ENCODE measurements at places on chromosomes 3 and 15.
A peak's percentile ranks its signal among the peaks of the same experiment; 100 is the strongest.

DNA sequence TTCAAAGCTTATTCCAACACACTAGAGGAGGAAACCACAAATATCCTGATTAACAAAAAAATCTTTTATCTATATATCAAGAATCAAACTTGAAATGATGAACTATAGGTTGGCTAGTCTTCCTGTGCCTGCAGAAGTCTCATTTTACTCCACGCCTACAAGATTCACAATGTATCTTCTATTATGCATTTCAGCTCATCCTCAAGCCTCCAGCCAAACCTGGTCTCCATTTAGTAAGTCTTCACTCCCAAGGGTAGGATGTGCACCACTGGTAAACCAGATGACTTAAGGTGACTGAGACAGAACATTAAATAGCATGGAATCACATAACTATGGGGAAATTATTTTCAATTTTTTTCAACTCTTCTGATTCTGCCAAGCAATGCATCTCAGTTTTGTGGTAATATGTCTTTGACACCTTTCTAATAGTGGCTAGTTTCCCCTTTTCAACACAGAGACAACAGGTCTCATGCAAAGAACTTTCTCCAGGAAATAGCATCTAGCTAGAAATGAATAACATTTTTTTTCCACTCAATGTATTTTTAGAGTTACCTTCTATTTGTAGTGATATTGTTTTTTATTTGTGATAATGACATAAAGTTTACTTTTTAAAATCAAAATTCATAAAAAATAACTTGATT is 166.9 kb downstream of the TNIK start:
- peaks cover 17% of the 10 kb centered on the region for H3K36me3 ChIP-seq
- no peak overlapping the region for H3K4me3 ChIP-seq
- DNase-seq, result no peak
- H3K27me3 ChIP-seq, result no peaks in the 10 kb centered on the region
- H3K4me1 ChIP-seq, result peaks cover 32% of the 10 kb centered on the region

- H3K4me1 ChIP-seq, result peaks cover 8% of the 10 kb centered on the region
- no peak for DNase-seq
- no peak overlapping the region for H3K4me3 ChIP-seq
- H3K36me3 ChIP-seq, result peaks cover 4% of the 10 kb centered on the region
- H3K27ac ChIP-seq, result no peak overlapping the region
- peaks cover 21% of the 10 kb centered on the region for H3K27me3 ChIP-seq
These were observed 14.9 kb downstream of the MUC4 start for GRCh38 chr3:195796795-195797194.

DNA sequence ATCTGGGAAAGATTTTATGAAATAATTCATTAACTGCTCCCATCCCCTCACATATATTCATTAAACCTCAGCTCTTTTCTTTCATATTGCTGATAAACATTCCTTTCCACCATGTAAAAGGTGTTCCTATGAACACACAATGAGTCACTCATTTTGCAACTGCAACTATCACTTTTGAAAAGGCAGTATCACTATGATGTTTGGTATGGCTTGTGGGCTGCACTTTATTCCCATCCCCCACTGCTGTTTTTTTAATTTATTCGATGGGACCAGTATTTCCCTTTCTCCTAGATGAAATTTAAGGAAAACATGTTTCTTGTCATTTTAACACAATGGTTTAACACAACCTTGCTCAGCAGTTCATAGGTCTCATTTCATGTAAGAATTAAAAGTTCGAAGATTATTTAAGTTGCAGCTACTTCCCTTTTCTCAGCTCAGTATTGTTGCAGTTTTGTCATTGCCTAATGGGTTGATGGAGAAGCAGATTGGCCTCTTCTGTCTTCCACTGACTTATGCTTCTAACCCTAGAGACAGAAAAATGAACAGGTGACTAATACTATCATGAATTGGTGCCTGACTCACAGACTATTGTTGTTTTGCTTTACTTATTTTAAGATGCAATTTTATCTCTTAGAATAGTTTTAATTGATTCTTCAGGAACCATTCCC is 280.3 kb downstream of the ZPLD1 start:
- H3K4me3 ChIP-seq, result no peak overlapping the region

GRCh38 chr3:49120096-49120437 is 556 bp downstream of the USP19 start:
- H3K27me3 ChIP-seq, result no peaks in the 10 kb centered on the region
- H3K36me3 ChIP-seq, result peaks cover 30% of the 10 kb centered on the region
- peaks cover 24% of the 10 kb centered on the region for H3K4me1 ChIP-seq
- peak; percentile 42 for DNase-seq
- H3K27ac ChIP-seq, result peak overlapping the region; percentile 92

DNA sequence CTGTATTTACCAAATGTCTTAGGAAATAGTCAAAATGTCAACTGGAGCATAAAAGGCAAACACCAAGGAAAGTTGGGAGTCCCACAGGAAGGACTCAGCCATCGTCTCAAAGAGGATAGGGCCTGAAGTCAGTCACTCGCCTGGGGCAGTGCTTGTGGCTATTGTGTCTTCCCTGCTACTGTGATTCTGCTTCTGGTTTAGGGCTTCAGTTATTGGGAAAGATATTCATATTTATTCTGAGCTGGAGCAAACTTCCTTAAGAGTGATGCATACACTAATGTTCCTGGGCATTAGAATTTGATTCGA is 118.1 kb downstream of the EDEM1 start:
- no peak overlapping the region for H3K4me3 ChIP-seq
- no peak for DNase-seq
- H3K27ac ChIP-seq, result no peak overlapping the region
- H3K27me3 ChIP-seq, result no peaks in the 10 kb centered on the region
- no peaks in the 10 kb centered on the region for H3K36me3 ChIP-seq

DNA sequence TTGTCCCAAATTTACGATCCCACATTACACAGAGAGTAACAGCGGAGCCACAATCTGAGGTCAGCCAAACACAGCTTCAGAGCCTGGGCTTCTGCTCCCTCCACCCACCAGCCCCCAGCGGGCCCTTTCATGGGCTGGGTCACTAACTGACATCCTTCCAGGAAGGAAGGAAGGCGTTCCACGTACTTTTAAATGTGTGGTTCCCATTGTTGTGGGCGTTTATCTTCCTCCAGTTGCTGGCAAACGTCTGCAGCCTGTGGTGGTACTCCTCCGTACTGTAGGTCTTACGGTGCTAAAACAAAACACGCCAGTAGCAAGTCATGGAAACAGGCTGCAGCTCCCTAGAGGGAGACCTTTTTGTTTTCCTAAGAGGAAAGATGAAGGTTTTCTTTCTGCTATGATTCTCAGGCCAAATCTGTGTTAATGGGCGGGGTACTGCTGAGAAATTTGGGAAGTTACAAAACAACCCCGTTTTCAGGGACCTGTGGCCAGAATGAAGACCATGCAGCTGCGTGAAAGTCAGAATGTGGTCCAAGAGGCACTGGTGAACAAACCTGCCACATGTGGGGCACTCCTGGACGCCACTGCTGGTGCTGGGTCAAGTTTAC is 7.6 kb downstream of the CTSH start:
- DNase-seq, result peak; percentile 64
- peak overlapping the region; percentile 83 for H3K27ac ChIP-seq
- peaks cover 6% of the 10 kb centered on the region for H3K27me3 ChIP-seq
- peaks cover 58% of the 10 kb centered on the region for H3K4me1 ChIP-seq
- peak overlapping the region; percentile 67 for H3K4me3 ChIP-seq

- no peaks in the 10 kb centered on the region for H3K27me3 ChIP-seq
- no peak overlapping the region for H3K27ac ChIP-seq
- no peak overlapping the region for H3K4me3 ChIP-seq
- peaks cover 2% of the 10 kb centered on the region for H3K4me1 ChIP-seq
- DNase-seq, result no peak
These were observed 101.4 kb upstream of the STT3B start for GRCh38 chr3:31431321-31431720.

DNA sequence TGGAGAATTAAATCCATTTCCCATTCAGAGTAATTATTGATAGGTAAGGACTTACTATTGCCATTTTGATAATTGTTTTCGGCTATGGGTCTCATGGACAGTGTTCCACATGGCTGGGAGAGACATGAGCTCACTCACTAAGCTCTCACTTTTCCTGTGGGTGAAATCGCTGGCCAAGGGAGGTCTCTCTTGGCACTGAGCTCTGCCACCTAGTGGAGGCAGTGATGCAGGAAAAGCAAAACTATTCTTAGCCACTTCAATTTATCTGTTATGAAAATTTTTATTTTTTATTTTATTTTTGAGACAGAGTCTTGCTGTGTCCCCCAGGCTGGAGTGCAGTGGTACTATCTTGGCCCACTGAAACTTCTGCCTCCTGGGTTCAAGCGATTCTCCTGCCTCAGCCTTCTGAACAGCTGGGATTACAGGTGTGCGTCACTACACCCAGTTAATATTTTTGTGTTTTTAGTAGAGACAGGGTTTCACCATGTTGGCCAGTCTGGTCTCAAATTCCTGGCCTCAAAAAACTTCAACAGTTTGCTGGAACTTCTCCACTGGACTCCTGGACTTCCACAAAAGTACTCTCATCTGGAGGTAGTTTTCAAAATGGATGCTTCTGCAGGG is 4.7 kb upstream of the RNF13 start:
- no peak overlapping the region for H3K27ac ChIP-seq
- H3K27me3 ChIP-seq, result peaks cover 24% of the 10 kb centered on the region
- H3K36me3 ChIP-seq, result peaks cover 2% of the 10 kb centered on the region
- peak; percentile 59 for DNase-seq
- peaks cover 12% of the 10 kb centered on the region for H3K4me1 ChIP-seq

DNA sequence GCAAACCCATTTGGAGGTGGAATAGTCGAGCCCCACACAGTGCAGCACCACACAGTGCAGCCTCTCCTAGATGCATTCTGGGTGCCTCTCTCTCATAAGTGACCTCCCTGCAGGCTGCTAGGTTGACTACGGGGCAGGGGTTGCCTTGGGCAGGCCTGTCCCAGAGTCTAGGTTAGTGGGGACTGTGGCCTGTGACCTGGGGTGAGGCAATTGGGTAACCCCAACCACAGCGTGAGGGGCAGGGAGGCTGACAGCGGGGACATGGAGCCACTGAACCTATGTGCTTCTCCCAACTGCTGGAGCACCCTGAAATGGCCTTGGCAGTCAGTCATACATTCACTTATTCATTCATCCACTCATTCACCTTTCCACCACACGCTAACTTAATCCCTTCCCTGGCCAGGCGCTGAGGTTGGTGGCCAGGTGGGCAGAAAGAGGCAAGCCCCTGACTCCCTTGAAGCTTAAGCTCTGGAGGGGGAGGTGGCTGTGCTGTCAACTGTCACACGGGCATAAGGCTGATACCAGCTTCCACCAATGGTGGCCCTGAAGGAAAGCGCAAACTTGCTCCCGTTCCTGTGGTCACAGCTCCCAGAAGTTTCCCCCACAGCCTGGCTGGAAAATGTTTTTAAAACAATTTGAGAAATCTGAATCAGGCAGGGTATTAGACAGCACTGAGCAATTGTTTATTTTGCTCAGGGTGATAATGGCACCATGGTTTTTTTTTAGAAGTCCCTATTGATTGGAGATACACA is 46.2 kb downstream of the WNT7A start:
- no peaks in the 10 kb centered on the region for H3K36me3 ChIP-seq
- H3K4me1 ChIP-seq, result no peaks in the 10 kb centered on the region
- peaks cover 8% of the 10 kb centered on the region for H3K27me3 ChIP-seq
- no peak for DNase-seq
- no peak overlapping the region for H3K27ac ChIP-seq

- no peak overlapping the region for H3K27ac ChIP-seq
- peaks cover 32% of the 10 kb centered on the region for H3K36me3 ChIP-seq
- DNase-seq, result no peak
- H3K4me1 ChIP-seq, result no peaks in the 10 kb centered on the region
- no peak overlapping the region for H3K4me3 ChIP-seq
- no peaks in the 10 kb centered on the region for H3K27me3 ChIP-seq
These were observed 19.1 kb downstream of the RNF13 start for GRCh38 chr3:149832086-149832485.

DNA sequence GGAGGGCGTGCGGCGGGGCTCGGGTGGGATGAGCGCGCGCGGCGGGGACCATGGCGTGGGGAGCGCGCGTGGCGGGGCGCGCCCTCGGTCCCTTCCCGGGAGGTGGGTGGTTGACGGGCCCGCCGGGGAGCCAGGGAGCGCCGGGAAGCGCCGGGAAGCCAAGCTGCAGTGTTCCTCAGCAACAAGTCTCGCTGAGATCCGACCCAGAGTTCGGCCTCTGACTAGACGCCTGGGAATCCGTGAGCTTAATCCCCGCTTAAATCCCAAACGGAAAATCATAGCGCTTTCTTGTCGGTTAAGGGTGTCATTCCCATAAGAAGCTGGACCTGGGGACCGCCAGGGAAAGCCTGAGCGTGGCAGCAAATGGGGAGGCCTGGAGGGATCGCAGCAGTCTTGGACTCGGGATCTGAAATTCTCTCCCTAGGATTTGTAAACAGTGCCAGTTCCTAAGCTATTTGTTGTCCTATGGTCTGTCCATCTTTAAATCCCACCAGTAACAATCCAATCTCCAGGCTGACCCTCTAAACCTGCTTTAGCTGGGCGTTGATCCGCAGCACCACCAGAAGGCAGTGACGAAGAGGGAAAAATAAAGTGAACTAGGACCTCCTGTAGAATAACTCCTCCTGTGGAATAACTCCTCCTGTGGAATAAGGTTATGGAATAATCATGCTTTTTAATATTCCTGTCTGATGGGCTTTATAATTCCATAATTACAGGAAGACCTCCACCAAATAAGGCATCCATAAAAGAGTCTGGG is 570 bp upstream of the NEDD4 start:
- H3K27ac ChIP-seq, result no peak overlapping the region
- DNase-seq, result no peak
- peak overlapping the region; percentile 72 for H3K4me3 ChIP-seq
- H3K36me3 ChIP-seq, result peaks cover 3% of the 10 kb centered on the region
- peaks cover 22% of the 10 kb centered on the region for H3K4me1 ChIP-seq

DNA sequence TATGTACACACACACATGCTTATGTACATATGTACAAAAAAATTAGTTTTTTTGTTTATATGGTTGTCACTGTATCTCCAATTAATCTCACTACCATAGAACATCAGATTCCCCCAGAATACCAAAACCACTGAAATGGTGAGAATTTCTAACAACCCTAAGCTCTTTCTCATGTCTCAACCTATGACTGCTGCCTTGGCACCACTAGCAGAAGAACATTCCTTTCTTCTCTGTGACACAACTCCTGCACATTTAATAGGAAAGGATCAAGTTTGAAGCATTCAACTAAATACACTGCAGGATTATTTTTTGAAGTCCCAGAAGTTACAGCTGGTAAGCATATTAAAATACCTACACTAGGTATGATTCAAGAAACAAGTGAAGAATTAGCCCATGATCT is 109.6 kb downstream of the FAM174B start:
- no peaks in the 10 kb centered on the region for H3K36me3 ChIP-seq
- H3K4me1 ChIP-seq, result no peaks in the 10 kb centered on the region
- DNase-seq, result no peak
- H3K27me3 ChIP-seq, result peaks cover 16% of the 10 kb centered on the region

All from activated naive CD4-positive, alpha-beta T cell treated with anti-CD3 and anti-CD28 coated beads, Interleukin-2, amount 10 ng/mL, durations not matched to agents 7 days and 5 days (primary cell).